PC-3 (cell line): ENCODE measurements at places on chromosomes 16 and 17. TPM values are rescaled to one million over a fixed set of nuclear protein-coding genes. Genes with fewer than 3 reads are reported as not detected.

ARL17B gene
- total RNA-seq: 1.8 and 11.1 TPM in 2 replicates

CD79B gene
- not detected in 2 replicates for total RNA-seq

IRX3 gene
- not detected in 2 replicates for total RNA-seq

ZC3H18 gene
- 11.8 and 24.5 TPM in 2 replicates for total RNA-seq

OR2C1 gene
- not detected in 2 replicates for total RNA-seq

SPNS2 gene
- 2.6 and 7.9 TPM in 2 replicates for total RNA-seq

TCAP gene
- total RNA-seq: 0.12 and 0.51 TPM in 2 replicates

ABI3 gene
- total RNA-seq: not detected in 2 replicates

NUDT16L1 gene
- 49.9 and 64.3 TPM in 2 replicates for total RNA-seq

KREMEN2 gene
- 3.6 and 7.1 TPM in 2 replicates for total RNA-seq
